ENCODE measurements at places on chromosomes 4 and X.

DNA sequence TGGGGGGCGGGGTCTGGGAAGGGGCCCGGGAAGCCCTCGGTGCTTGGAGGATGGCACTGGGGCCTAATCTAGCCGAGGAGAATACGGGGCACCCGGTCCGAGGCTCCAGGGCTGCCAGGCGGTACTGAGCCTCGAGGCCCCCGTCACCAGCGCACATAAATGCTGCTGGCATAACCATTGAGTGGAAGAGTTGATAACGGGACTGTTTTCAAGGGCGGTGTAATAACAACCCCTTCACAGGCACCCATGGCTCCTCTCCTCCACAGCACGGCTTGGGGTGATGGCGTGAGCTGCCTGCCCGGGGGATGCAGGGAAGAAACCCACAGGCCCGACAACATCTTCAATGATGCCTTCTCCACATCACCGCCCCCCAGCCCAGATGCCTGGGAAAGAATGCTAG lies 130.7 kb downstream of the FAM53A start:
- no peak for DNase-seq

DNA sequence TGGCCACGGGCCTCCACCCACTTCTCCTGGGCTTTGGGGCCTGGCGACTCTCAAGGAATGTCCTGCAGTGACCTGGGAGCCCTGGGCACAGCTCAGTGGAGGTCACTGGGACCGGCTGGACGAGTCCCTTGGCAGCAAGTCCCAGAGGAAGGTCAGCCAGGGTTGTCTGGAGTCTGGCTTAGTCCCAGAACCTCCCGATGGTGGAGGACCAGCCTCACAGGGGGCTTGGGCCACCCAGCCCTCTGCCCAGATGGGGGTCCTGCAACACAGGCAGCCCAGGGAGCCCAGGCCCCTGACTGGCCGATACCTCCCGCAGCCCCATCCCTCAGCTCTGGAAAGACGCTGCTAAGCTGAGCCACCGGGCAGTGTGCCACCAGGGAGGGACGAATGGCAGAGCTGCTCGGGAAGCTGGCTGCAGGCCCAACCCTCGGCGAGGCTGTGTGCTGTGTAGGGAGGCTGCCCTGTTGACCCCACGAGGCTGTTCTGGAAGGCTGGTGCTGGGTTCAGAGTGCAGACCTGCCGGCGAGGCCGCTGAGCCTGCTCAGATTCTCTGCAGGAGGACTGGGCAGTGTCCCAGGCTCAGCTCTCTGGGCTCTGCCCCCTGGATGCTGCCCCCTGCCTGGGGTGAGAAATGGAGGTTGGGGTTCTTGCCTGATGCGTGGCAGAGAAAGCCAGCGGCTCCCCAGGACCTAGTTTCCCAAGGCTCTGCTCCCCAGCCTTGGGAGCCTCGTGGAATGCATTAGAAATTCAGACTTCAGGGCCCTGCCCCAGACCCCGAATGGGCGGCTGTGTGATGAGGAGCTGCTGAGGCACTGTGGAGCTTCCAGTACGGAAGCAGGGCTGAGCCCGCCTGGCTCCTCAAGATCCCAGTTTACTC lies 61.7 kb downstream of the ADRA2C start:
- no peak for DNase-seq

- no peak for DNase-seq
Measured at GRCh38 chrX:29419774-29420553, 795.4 kb upstream of the MAGEB2 start.

DNA sequence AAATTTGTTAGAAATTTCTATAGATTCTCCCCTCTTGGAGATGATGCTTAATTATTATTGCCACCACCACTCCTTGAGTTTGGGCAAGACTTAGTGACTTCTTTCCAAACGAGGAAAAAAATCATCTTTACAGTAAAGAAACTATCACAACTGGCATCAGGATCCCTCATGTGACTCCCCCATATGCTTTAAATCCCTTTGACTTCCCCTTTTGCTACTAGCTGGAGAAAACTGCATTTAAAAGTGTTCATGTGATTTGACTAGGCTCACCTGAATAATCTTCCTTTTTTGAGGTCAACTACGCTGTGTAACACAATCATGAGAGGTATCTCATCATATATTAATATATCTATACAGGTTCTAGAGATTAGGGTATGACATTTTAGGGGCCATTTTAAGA lies 30.3 kb upstream of the ENOX2 start:
- DNase-seq = no peak

DNA sequence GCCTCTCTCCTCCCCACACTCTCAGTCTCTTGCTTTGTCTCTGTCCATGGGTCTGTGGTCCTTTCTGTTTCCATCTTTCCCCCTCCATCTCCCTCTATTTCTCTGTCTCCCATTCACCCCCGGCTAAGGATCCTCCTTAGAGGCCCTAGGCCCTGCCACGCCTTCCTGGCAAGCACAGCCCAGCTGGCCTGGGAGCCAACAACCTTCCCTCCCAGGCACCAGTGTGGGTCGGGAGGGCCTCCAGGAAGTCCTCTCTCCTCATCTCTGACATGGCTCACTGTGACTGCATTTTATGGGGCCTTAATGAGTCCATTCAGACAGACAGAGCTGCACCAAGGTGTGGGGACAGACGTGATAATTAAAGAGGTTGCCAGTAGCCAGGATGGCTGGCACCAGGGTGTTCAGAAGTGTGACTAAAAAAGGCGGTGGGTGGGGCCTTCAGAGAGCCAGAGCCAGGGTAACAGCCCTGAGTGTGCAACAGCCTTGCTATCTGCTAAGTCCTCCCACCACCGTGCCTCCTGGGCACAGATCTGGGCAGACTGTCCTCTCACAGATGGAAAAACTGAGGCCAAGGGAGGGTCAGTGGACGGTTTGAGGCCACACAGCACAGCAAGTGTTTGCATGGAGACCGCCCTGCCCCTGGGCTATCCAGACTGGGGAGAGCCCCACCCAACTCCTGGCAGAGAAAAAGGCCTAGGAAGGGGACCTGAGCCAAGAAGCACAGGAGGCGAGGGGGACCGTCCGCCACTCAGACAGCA lies 31.5 kb downstream of the BLOC1S4 start:
- no peak for DNase-seq

DNA sequence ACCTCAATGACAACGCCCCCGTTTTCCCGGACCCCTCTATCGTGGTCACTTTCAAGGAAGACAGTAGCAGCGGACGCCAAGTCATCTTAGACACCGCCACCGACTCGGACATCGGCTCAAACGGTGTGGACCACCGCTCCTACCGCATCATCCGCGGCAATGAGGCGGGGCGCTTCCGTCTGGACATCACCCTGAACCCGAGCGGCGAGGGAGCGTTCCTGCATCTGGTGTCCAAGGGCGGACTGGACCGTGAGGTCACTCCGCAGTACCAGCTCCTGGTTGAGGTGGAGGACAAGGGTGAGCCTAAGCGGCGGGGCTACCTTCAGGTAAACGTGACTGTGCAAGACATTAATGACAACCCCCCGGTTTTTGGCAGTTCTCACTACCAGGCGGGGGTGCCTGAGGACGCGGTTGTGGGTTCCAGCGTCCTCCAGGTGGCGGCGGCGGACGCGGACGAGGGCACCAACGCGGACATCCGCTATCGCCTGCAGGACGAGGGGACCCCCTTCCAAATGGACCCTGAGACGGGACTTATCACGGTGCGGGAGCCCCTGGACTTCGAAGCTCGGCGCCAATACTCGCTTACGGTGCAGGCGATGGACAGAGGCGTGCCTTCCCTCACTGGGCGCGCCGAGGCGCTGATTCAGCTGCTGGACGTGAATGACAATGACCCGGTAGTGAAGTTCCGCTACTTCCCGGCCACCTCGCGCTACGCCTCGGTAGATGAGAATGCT lies 2.2 kb downstream of the FAT4 start:
- no peak for DNase-seq

DNA sequence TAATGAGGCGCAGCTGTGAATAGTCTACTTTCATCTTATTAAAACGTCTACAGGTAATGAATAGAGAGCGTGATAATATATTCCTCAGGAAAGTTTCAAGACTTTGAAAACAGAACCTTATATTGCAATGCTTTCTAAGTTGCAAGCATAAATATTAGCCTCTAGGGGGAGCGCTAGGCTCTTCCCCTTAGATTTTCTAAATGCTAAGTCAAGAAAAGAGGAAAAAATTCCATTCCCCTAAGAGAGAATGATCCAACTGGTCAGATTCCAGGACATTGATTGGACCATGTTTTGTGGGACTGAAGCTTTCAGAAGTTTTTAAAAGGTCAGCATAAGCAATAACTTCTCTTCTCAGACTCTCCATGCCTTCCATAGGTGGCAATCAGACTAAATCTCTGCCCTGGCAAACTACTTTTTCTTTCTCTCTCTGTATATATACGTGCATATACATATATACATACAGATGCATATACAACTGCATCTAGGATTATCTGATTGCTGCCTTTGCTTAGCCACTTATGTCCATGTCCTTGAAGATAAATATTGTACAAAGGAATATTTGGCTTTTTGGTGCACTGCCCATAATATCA lies 492.9 kb downstream of the INPP4B start:
- DNase-seq = no peak

- no peak for DNase-seq
Measured at GRCh38 chr4:139810710-139811109, 145.1 kb downstream of the MGST2 start.

GRCh38 chr4:152698089-152698499 lies 18.3 kb upstream of the TMEM154 start:
- no peak for DNase-seq

Data from stimulated activated CD8-positive, alpha-beta memory T cell treated with anti-CD3 and anti-CD28 coated beads, Interleukin-2, amount 100 ng/mL, for 1 hour (primary cell).